ENCODE measurements at places on chromosomes 6 and 20.
A peak's percentile ranks its signal among the peaks of the same experiment; 100 is the strongest.

DNA sequence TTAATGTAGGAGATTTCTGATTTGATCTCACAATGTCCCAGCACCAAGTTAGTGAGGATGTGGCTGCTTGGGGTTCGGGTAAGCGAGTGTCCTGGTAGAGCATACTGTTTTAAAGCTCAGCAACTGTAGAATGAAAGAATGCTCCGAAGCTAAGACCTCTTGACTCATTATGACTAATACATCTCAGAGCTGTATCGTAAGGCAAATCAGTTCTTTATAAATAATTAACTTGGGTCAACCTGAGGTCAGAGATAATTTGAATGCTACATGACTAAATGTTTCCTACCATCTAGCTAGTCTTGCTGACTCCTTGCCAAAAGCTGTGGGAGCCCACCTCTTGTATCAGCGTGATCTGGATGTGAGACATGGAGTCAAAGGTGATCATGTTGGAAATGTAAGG lies 128.8 kb upstream of the PDE7B start:
- DNase-seq: no peak

DNA sequence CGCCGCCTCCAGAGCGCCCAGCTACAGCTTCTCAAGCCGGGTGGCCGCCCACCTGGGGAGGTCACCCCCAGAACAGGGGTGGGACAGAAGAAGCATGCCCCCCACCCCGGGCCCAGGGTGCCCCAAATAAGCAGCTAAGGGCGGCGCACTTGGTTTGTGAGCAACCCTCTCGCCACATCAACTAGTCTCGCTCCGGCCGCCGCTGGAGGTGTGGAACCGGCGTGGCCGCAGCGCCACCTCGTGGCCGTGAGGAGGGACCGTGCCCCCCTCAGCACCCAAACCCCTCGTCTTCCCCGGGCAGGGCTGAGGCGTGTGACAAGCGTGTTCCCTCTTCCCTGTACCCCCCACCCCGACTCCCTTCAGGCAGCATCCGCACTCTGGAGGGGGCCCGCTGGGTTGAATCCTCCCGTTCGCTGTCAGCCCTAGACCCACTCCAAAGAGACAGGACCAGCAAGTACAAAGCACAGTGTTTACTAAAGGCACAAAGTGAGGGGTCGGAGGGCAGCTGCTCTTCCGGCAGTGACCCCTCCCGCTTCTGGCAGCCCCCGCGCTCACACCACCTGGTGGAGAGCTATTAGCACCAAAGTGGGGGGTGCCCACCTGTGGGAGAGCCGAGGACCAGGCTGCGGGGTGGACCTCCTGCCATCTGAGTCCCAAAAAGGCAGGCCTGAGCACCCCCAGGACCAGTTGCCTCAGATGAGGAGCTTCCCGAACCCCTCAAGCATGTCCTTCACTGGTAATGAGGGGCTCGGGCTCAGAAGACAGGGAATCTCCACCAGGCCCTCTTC lies 45.4 kb downstream of the MDFI start:
- peak; percentile 79 for DNase-seq

DNA sequence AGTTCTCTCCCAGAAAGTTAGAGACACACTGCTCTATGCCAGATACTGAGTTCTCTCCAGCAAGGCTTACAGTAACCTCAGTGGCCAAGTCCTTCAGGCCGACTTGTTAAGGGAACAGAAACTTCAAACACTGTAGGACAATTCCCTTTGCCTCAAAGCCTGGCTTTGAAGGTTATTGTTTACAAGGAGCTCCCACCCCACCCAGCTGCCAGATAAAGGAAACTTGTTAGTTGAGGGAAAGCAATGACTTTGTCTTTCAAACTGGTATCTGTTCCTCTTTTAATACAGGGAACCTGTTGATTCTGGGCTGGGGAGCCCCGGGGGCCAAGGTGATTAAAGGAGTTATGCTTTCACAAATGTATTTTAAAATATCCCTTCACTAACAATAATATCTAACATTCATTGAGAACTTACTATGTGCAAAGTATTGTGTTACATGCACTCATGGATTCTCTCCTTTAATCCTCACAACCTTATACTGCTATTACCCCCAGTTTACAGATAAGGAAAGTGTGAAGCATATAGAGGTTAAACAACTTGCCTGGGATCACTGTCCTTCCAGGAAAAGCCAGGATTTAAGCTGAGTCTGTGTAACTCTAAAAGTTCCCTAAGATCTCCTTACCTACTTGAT lies 27.6 kb upstream of the CDKN1A start:
- no peak for DNase-seq

GRCh38 chr20:50592282-50593004 lies 82.3 kb downstream of the PTPN1 start:
- no peak for DNase-seq

GRCh38 chr6:156474507-156475120 lies 302.6 kb upstream of the ARID1B start:
- no peak for DNase-seq

GRCh38 chr20:13009682-13010406 lies 1.1 kb downstream of the SPTLC3 start:
- peak; percentile 8 for DNase-seq

- DNase-seq: peak; percentile 51
Observed at GRCh38 chr20:63957004-63957689, 931 bp upstream of the UCKL1 start.

DNA sequence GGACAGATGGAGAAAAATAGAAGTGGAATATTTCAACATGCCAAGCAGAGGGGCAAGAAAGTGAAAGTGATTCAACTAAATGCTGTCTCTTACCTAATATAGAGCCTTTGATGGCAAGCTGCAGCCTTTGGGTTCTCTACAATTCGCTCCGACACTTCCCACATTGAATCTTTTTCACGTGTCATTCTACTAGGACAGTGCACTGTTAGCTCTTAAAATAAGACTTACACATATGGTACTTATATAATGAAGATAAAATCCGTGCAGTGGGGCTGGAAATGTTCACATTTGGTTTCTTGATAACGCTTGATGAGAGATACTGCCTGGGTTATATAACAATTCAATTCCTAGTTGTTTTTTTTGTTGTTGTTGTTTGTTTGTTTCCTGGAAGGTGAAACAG lies 502.4 kb downstream of the LMBRD1 start:
- DNase-seq: no peak

GRCh38 chr6:160926281-160927276 lies 65.0 kb upstream of the MAP3K4 start:
- no peak for DNase-seq

- DNase-seq: peak; percentile 11
Observed at GRCh38 chr20:58894652-58895447, 42.3 kb downstream of the GNAS start.

DNA sequence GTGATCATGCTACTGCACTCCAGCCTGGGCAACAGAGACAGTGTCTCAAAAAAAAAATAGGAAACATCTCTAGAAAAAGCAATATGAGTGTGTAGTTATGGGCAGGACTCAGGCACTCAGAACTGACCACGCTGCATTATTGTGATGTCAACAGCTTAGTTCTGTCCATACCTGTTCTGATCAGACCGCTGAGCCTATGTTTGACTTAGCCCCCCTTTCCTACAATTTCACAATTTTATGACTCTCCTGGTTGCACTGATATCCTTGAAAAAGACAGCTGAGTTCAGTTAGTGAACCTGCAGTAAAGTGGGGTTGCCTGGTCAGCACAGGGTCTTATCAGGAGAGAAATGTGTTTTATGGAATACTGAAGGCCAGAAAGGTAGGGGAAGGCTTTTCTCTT lies 37.8 kb upstream of the PRDM1 start:
- no peak for DNase-seq

GRCh38 chr6:41027241-41027640 lies 11.8 kb downstream of the UNC5CL start:
- DNase-seq: no peak

GRCh38 chr6:4394786-4395185 lies 259.4 kb upstream of the ECI2 start:
- no peak for DNase-seq

DNA sequence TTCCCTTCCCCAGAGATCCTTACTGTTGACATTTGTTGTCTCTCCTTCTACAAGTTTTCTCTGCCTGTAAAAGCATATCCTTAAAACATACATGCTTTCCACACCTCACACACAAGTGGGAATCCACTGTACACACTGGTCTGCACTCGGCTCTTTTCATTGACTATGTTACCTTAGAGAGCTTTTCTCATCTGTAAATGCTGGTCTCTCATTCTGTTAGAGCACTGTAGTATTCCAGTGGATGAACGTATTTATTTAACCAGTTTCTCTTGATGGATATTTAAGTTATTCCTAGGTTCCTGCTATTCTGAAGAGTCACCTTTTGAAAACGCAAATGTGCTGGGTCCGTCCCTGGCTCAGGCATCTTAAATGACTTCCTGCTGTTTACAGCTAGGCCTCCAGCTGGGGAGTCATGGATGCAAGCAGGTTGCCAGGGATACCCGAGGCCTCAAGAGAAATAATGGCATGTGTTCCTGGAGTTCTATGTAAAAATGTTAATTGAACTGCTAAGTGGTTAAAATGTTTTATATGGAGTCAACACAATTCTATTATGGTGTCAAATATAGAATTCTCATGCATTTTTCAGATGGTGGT lies 61.1 kb upstream of the TGM3 start:
- no peak for DNase-seq

DNA sequence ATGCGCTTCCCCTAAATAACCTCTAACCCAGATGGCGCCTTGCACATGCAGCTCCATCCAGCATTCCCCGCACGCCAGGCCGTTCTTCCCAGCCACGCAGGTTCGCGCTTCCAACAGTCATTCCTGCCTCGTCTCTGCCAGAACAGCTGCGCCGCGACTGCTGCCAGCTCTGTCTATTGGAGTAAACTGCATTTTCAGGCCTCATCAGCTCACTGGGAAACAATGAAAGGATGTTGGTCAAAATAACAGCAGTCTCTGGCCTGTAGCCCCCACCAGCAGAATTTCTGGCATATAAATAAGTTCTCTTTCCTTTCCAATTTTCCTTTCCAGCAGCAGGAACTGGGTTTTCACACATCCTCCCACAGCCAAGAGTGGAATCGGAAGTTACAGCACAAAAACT lies 14.6 kb downstream of the NRSN1 start:
- no peak for DNase-seq

GRCh38 chr20:8658103-8658502 lies 410.8 kb upstream of the PLCB4 start:
- no peak for DNase-seq

DNA sequence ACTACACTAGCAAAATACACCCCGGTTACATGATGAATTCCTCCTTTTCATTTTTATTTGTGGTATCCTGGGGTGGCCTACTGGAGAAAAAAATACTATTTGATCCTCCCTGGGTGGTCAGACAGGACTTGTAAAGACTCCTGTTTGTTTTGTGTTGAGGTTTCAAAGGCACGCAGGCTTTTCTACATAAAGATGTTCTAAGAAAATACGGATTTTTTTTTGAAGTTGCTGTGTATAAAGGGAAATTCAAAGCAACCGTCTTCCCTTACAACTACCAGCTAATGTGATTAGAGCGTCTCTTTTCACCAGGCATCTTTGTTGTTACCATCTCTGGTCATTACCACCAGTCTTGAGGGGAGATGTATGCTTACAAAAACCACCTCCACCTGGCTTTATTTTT lies 187.1 kb downstream of the SOX4 start:
- DNase-seq: no peak

- DNase-seq: no peak
Observed at GRCh38 chr6:96211341-96211740, 195.6 kb downstream of the FUT9 start.

GRCh38 chr6:167742719-167743303 lies 83.9 kb upstream of the AFDN start:
- no peak for DNase-seq

DNA sequence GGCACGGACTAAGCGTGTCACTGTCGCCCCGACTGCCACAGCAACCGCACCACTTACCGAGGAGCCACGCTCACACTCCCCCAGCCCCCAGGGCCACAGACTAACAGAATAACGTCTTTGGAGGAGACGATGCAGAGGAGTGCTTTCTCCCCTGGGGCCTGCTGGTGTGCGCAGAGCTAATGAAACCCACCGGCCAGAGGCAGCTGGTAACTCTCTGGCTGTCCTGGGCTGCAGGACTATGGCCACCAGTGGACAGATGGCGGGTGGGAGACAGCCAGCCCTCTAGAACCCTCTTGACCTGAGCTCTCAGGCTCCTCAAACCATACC lies 228.0 kb downstream of the DLL1 start:
- DNase-seq: no peak

- no peak for DNase-seq
Observed at GRCh38 chr6:28948782-28949486, 25.1 kb upstream of the TRIM27 start.

- no peak for DNase-seq
Observed at GRCh38 chr20:63073738-63074065, 66.9 kb upstream of the BHLHE23 start.

- no peak for DNase-seq
Observed at GRCh38 chr6:117072134-117072533, 193.2 kb upstream of the VGLL2 start.

DNA sequence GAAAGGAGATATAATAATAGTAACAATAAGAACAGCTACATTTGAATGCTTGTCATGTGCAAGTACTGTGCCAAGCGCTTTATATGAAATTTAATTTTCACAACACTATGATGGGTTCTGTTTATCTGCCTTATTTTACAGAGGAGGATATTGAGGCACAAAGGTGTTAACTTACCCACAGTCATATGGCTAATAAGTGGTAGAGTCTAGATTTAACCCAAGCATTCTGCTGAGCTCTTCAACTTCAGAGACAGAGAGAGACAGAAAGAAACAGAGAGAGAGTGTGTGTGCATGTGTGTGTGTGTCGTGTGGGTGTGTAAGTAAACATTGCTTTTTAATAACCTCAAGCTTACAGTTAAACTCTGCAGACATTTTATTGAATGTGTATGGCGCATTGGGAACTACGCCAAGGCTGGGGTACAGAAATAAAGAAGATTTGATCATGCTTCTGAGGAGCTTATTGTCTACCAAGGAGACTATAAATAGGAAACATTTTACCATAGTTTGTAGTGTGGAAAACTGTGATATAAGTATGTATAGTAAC lies 12.9 kb downstream of the TBPL1 start:
- DNase-seq: no peak

DNA sequence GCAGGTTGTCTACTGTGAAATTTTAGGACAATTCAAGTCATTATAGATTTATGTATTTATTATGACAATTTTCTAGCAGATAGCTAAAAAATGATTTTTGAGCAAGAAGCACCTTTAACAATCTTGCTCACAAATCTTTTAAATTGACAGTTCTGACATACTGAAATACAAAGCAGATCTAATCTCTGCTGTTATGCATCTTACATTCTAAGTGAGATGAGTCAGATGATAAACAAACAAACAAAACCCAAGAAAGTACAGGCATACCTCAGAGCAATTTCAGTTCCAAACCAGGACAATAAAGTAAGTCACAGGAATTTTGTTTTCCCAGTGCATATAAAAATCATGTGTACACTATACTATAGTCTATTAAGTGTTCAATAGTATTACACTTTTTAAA lies 430.7 kb upstream of the PTCHD4 start:
- DNase-seq: no peak
